ENCODE measurements at places on chromosomes 4 and X. TPM values are rescaled to one million over a fixed set of nuclear protein-coding genes. Genes with fewer than 3 reads are reported as not detected.

- peak; percentile 68 for DNase-seq
Observed at GRCh38 chrX:153772316-153773217, 8.3 kb upstream of the SRPK3 start.

- no peak for DNase-seq
Observed at GRCh38 chrX:42567268-42567667, 210.7 kb downstream of the PPP1R2C start.

MMRN1 gene
- 72.8 TPM for total RNA-seq

DNA sequence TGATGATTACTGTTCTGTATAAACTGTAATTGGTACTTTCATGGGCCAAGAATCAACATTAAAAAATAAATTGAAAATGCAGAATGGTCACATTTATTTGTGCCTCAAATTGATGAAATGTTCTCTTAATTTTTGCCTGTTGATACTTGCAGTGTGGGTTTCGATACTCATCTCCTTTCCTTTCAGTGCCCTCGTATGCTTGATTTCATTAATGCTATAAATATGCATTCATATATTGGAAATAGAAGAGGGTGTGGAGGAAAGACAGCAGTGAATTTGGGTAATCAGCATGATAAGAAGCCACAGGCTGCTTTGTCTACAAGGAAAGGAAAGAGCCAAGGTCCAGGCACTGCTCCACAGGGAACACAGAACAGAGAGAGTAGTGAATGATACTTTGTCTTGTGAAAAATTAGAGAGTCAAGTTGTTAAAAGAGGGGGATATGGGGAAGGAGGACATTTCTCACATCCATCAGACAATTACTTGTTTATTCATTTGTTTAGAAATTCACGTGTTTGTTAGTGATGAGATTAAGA is 1.0 kb upstream of the DDX60 start:
- DNase-seq: no peak
